ENCODE measurements at places on chromosomes 1 and 21. TPM values are rescaled to one million over a fixed set of nuclear protein-coding genes. Genes with fewer than 3 reads are reported as not detected.
A peak's percentile ranks its signal among the peaks of the same experiment; 100 is the strongest.

Gene AMIGO1
- 7.2 TPM for total RNA-seq

GRCh38 chr1:167638064-167638463, 8.0 kb downstream of the RCSD1 start:
- H3K27ac ChIP-seq: no peak overlapping the region
- DNase-seq: no peak
- H3K4me1 ChIP-seq: peaks cover 11% of the 10 kb centered on the region
- H3K36me3 ChIP-seq: no peaks in the 10 kb centered on the region
- H3K27me3 ChIP-seq: peaks cover 31% of the 10 kb centered on the region

GRCh38 chr1:10033359-10033845, 644 bp downstream of the UBE4B start:
- DNase-seq: no peak
- H3K36me3 ChIP-seq: no peaks in the 10 kb centered on the region
- H3K4me3 ChIP-seq: peak overlapping the region; percentile 100
- peaks cover 37% of the 10 kb centered on the region for H3K4me1 ChIP-seq
- peak overlapping the region; percentile 98 for H3K27ac ChIP-seq

DNA sequence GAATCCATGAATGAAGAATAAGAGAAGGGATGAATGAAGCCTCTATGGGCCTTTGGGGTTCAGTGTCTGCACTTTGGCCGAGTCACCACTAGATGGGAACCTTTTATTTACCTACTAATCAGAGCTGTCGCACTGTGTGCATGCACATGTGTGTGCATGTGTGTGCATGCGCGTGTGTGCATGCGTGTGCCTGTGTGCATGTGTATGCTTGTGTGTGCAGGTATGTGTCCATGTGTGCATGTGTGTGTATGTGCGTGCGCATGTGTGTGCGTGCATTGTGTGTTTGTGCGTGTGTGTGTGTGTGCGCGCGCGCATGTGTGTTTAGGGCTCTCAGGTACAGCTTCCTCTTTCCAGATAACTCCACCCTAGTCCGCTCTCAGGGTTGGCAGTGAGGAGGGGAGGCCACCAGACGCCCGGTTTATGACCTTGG, 20.4 kb upstream of the UBXN10 start:
- peaks cover 8% of the 10 kb centered on the region for H3K27me3 ChIP-seq
- H3K4me3 ChIP-seq: no peak overlapping the region
- H3K27ac ChIP-seq: no peak overlapping the region
- no peaks in the 10 kb centered on the region for H3K36me3 ChIP-seq

GRCh38 chr1:185917646-185918045, 183.5 kb downstream of the HMCN1 start:
- H3K27ac ChIP-seq: no peak overlapping the region
- no peak overlapping the region for H3K4me3 ChIP-seq
- H3K27me3 ChIP-seq: no peaks in the 10 kb centered on the region
- DNase-seq: no peak
- no peaks in the 10 kb centered on the region for H3K4me1 ChIP-seq

- peaks cover 3% of the 10 kb centered on the region for H3K36me3 ChIP-seq
- DNase-seq: no peak
- H3K4me1 ChIP-seq: peaks cover 49% of the 10 kb centered on the region
Measured at GRCh38 chr1:113768916-113769600, 9.8 kb upstream of the PHTF1 start.

DNA sequence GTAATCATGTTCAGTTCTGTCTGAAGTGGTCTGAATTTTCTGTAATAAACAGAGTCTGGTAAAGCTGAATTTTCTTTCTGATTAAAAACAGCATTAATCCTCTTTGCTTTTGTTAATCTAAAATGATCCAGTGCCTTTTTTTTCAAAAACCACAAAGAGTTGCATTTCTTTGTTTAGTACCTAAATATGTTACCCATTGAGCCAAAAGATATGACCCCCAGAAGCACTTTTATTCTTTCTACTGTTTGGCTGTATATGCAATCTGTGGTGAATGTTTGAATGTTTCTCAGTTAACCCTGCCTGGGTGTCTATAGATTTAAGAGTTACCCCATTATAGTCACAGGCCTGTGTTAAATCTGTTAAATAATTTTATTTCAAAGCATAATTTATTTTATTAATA, 394.8 kb downstream of the PTPRC start:
- no peak for DNase-seq
- H3K4me1 ChIP-seq: no peaks in the 10 kb centered on the region
- H3K27ac ChIP-seq: no peak overlapping the region
- no peaks in the 10 kb centered on the region for H3K27me3 ChIP-seq
- no peak overlapping the region for H3K4me3 ChIP-seq

DNA sequence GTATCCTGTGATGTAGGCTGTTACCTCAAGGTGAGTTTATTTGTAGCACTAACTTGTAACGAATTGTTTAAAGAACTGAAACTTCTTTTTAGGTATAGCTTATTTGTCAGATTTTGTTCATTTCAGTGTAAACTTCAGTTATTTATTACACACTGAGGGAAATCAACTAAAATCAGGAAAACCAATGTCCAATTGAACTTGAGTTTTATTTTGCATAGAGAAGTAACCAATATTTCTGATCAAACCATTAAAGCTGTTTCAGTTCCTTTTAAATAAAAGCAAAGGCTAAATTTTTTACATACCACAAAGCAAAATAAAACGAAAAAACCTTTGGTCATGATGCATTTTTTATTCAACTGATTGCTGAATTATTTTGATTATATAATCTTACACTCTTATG, 103.6 kb downstream of the CAMTA1 start:
- H3K4me1 ChIP-seq: peaks cover 10% of the 10 kb centered on the region
- DNase-seq: no peak
- H3K4me3 ChIP-seq: no peak overlapping the region
- no peaks in the 10 kb centered on the region for H3K36me3 ChIP-seq
- no peak overlapping the region for H3K27ac ChIP-seq
- H3K27me3 ChIP-seq: no peaks in the 10 kb centered on the region

DNA sequence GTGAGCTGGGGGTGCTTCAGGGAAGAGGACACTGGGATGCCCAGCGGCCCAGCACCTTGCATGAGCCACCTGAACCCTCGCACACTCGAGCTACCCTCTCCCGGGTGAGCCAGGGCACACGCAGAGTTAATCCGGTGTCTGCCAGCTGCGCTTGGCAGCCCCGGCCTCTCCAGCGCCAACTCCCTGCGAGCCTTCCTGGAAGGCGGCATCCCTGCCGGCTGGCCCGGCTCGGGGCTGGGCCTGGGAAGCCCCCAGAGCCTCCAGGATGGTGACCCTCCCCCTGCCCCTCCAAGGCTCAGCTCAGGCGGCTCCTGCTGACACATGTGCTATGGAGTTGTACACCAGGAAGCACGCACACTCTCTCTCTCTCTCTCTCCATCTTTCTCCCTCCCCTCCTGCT, 48.7 kb downstream of the RAP1GAP start:
- no peaks in the 10 kb centered on the region for H3K36me3 ChIP-seq
- no peak overlapping the region for H3K4me3 ChIP-seq
- no peak overlapping the region for H3K27ac ChIP-seq
- H3K4me1 ChIP-seq: peaks cover 9% of the 10 kb centered on the region
- no peak for DNase-seq

- H3K27me3 ChIP-seq: no peaks in the 10 kb centered on the region
- DNase-seq: no peak
- H3K36me3 ChIP-seq: no peaks in the 10 kb centered on the region
- peaks cover 36% of the 10 kb centered on the region for H3K4me1 ChIP-seq
- peak within 1 kb of the TSS; percentile 93 for H3K4me3 ChIP-seq
Measured at GRCh38 chr1:155002464-155003226, at the start of gene ZBTB7B. Gene ZBTB7B, plus strand, starts transcription at chr1:155002802. Its CDS starts 11,859 bp downstream, at chr1:155014661.

GRCh38 chr1:234997201-234997895, 131.3 kb downstream of the TOMM20 start:
- no peaks in the 10 kb centered on the region for H3K36me3 ChIP-seq
- peaks cover 5% of the 10 kb centered on the region for H3K4me1 ChIP-seq
- no peak overlapping the region for H3K27ac ChIP-seq
- no peak for DNase-seq

DNA sequence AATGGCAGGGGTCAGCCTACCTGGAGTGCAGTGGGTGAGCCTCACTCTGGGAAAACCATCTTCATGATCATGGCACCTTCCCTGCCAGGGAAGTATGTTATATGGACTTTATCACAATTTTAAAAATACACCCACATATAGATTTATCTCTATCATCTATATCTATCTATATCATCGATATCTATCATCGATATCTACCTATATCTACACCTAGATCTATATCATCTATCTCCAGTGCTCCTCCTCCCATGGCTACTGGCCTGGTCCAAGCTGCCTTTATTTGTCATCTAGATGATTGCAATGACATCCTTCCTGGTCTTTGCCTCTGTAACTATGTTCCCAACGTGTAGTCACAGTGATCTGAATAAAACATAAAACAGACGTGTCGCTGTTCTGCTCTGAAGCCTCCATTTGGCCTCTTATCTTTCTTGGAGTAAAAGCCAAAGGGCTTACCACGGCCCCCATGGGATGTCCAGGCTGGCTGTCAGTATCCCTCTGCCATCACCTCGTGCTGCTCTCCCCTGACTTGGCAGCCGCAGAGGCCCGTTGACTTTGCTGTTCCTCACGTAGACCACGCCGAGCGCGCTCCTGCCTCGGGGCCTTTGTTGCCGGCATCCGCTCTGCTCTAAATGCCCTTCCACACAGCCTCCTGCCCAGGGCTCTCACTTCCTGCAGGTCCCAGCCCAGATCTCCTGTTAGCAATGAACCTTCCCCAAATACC, 20.6 kb upstream of the KIF26B start:
- H3K4me3 ChIP-seq: no peak overlapping the region
- H3K4me1 ChIP-seq: peaks cover 5% of the 10 kb centered on the region
- H3K36me3 ChIP-seq: no peaks in the 10 kb centered on the region
- no peaks in the 10 kb centered on the region for H3K27me3 ChIP-seq

- no peaks in the 10 kb centered on the region for H3K27me3 ChIP-seq
- H3K4me1 ChIP-seq: peaks cover 6% of the 10 kb centered on the region
- H3K4me3 ChIP-seq: no peak overlapping the region
- H3K27ac ChIP-seq: no peak overlapping the region
- no peak for DNase-seq
- no peaks in the 10 kb centered on the region for H3K36me3 ChIP-seq
Measured at GRCh38 chr21:16770266-16770665, 742.6 kb upstream of the CXADR start.

Gene DMRTB1
- not detected for total RNA-seq

GRCh38 chr1:215114154-215114933, 31.8 kb downstream of the KCNK2 start:
- DNase-seq: no peak
- H3K4me3 ChIP-seq: no peak overlapping the region
- no peaks in the 10 kb centered on the region for H3K4me1 ChIP-seq
- no peaks in the 10 kb centered on the region for H3K27me3 ChIP-seq

DNA sequence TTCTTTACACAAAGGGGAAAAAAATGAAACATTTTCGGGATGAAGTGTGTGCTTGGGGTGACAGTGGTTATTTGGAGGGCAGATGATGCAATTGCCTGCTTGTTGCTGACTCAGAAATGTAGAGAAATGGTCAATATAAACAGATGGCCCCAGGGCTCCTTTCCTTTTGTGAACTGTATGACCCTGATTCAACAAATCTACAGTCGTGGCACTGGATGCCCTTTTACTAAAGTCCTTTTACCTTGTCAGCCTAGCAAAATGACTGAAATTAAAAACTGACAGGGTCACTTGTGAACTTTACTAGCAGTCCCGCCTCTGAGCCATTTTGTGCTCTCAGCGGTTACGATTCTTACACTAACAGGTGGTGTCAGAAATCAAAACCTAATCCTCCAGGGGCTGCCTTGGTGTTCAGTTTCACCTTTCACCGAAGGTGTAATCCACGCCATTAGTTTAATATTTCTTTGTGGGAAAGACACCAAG, 49.8 kb downstream of the GREM2 start:
- no peaks in the 10 kb centered on the region for H3K4me1 ChIP-seq
- no peaks in the 10 kb centered on the region for H3K36me3 ChIP-seq
- H3K27ac ChIP-seq: no peak overlapping the region
- no peak for DNase-seq

DNA sequence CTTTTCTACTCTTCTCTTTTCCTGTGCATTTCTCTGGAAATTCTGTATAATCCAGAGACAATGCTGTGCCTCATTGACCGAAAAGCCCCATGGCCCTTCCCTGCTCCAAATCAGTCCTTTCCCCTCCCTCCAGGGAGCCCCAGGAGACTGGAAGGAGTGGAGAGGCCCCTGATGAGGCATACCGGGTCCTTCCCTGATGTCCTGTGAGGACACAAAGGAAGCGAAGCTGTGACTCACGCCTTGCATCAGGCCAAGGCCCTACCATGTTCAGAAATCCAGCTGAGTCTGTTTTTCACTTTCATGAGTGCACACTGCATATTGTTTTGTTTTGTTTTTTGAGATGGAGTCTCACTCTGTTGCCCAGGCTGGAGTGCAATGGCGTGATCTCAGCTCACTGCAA, 38.7 kb upstream of the BECN2 start:
- no peak for DNase-seq
- peak overlapping the region; percentile 75 for H3K27ac ChIP-seq
- no peak overlapping the region for H3K4me3 ChIP-seq
- no peaks in the 10 kb centered on the region for H3K4me1 ChIP-seq

GRCh38 chr1:97334454-97334853, 586.4 kb downstream of the DPYD start:
- no peaks in the 10 kb centered on the region for H3K4me1 ChIP-seq
- no peak for DNase-seq
- H3K27me3 ChIP-seq: peaks cover 4% of the 10 kb centered on the region
- no peaks in the 10 kb centered on the region for H3K36me3 ChIP-seq
- no peak overlapping the region for H3K27ac ChIP-seq
- no peak overlapping the region for H3K4me3 ChIP-seq

DNA sequence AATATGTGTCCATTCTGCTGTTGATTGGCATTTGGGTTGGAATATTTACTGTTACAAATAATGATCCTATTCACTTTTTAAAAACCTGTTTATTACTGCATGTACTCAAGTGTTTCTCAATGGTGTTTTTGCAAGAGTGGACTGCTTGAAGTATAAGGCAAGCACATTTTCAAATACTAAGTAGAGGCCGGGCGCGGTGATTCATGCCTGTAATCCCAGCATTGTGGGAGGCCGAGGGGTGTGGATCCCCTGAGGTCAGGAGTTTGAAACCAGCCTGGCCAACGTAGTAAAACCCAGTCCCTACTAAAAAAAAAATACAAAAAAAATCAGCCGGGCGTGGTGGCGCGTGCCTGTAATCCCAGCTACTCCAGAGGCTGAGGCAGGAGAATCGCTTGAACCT, 276.9 kb upstream of the ADGRL4 start:
- H3K4me1 ChIP-seq: no peaks in the 10 kb centered on the region
- DNase-seq: no peak
- H3K4me3 ChIP-seq: no peak overlapping the region

DNA sequence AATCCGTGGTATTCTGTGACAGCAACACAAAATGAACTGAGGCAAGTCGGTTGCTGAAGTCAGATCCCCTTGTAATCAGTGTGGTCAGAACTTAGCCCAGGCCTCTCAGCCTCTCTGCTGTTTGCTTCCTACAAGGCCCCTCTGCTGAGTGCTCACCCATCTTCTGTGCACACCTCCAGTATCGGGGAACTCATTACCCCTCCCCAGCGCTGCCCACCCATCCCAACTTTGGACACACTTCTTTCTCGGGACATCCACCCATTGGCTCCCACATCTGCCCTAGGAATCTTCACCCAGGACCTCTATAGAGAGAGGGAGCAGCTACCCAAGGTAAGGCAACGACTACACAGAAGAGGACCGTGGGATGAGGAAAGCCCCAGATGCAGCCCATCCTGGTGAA, 217.5 kb downstream of the MATN1 start:
- no peak overlapping the region for H3K4me3 ChIP-seq
- H3K27ac ChIP-seq: no peak overlapping the region
- no peaks in the 10 kb centered on the region for H3K36me3 ChIP-seq
- H3K4me1 ChIP-seq: peaks cover 5% of the 10 kb centered on the region
- DNase-seq: no peak

Gene GLMN
- 24.8 TPM for total RNA-seq
